ENCODE measurements at places on chromosomes 2 and 18.

DNA sequence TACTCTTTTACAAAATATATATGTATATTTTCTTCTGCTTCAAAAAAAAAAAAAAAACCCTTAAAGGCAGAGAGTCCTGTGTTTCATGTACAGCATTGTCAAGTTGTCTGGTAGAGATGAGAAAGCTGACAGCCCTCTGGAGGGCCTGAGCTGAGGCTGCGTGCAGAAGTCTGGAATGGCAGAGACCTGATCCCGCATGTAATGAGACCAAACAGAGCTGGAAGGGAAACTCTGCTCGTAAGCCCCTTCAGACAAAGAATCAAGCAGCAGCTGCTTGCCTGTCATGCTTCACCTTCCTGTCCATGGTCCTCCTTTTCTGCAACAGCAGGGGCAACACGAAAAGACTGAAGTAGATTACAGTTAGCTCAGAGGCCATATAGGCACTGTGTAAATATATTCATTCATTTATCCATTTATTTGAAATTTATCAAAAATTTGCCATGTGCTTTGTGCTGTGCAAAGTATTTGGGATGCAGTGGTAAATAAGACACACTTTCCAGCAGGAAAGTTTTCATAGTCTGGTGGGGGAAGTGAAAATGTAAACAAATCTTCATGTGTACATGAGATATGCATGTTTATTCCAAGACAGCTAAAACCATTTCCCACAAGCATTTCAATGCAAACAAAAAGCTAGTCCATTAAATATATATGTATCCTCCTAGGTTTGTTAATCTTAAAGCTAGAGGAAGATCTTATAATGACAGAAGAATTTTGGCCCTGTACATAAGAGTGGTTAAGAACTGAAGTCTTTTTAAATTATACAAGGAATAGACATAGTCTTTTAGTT, 912.7 kb downstream of the CPS1 start:
- no peak for DNase-seq

DNA sequence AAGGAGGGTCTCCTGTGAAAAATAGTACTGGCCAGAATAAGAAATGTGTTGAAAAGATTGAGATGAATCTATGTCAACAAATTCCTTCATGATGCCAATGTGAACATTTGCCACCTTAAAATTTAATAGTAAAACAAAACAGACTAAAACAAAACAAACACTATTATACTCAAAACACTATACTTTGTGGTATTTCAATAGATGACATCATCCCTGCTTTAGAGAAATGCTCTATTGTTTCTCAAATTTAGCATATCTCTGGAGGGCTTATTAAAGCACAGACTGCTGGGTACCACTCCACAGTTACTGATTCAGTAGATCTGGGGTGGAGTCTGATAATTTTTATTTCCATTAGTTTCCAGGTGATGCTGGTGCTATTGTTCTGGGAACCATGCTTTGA, 579.4 kb upstream of the FAM98A start:
- DNase-seq, result no peak

DNA sequence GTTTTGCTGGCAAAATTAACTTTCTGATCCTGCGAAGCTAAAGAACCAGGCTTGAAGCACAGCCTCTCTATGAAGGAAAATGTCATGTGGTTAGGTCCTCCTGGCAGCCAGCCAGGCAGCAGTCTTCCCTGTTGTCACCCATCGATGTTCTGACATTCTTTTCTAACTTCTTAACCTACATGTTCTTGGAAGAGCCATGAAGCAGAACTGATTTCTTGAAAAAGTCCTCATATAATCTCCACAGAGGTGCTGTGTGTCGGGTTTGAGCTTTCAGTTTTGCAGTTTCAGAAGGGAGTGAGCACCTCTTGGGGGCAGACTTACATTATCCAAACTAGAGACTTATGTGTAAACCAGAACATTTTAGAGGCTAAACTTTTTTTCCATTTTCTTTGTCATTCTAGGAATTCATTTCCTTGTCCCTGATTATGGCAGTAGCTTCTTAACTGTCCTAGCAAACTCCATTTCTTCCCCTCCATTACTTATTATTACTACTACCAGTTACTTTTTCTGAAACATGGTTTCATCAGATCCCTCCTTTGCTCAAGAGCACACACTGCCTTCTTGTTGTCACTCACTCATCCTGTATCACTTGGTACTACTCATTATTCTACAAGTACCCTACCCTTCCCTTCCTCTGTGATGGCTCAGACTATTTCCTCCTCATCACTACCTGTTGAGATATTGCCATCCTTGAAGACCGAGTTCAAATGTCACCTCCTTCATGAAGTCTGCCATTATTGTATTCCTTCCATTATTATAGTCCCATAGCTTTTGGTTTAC, 31.1 kb downstream of the DOK1 start:
- no peak for DNase-seq

- no peak for DNase-seq
Measured at GRCh38 chr2:208033701-208034502, 8.6 kb upstream of the PLEKHM3 start.

GRCh38 chr2:36565712-36566111, 32.3 kb downstream of the FEZ2 start:
- DNase-seq, result no peak

DNA sequence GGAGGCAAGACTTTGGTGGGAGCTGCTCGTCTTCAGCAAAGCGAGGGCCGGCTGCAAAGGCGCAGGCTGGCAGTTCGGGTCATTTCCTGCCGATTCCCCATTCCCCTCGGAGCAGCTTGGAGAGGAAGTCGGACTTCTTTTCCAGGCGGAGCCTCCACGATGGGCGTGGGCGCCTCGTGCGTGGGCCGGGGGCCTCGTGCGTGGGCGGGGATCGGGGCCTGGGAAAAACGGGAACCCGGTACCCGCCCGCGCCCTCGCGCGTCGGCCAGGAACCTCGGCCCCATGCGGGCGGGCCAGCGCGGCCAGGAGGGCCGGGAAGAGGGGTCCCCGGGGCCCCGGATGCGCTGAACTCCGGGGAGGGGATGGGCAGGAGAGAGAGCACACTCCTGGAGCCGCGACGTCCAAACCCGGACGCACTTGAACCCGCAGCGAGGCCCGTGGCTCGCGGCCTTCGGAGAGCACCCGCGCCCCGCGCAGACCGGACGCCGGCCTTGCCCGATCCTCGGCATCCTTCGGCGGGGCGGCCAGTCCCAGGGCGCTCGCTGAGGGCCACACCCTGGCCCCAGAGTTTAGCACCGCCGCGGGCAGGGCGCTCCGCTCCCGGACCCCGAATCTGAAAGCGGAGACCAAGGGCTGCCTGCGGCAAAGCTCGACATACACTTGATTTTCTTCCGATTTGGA, 368.4 kb downstream of the MTX2 start:
- peak; percentile 76 for DNase-seq

DNA sequence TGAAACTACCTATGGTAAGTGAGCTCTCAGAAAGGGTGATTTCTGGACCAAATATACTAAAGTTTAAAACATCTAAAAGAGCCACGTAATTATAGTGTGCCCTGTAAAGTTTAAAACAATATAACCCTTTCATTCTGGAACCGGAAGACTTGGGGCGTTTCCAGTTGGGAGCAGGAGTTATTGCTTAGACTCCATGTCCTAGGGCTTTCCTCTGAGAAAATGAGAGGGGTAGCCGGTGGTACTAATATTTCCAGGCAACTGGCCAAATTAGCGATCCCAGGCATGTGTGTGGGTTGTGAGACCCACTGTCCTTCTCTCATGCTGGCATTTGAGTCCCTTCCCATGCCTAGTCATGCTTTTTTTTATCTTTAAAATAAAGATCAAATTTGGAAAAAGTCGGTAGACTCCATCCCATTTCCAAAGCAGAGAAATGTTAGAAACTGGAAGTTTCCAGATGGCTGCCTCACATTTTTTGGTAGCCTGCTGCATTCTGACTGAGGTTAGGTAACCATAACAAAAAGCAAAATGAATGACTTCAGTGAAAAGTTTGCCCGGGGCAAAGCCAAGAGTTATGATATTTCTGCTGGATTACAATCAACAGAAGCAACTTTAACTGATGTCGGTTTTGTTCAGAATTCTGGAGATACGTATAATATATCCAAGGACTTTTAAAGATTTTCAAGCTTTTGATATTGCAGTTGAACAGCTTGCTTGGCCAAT, 227.4 kb downstream of the SS18 start:
- no peak for DNase-seq

DNA sequence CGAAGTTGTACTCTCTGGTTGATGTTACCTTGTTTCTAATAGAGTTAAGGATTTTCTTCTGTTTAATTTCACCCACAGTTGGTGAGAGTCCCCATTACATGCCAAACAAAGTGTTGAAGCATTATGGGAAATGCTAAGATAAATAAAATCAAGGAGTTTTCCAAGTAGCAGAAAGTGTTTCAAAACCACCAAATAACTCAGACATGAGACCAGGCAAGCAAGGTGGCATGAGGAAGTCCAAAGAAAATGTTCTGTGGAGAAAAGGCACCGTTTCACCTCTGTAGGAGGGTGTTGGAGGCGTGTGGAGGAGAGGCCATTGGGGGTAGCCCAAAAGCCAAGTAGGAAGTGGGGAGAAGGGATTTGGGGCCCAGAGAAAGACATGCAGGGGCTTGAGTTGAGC, 8.7 kb downstream of the CFAP221 start:
- DNase-seq, result no peak

- no peak for DNase-seq
Measured at GRCh38 chr2:159297042-159297707, 10.7 kb upstream of the WDSUB1 start.

DNA sequence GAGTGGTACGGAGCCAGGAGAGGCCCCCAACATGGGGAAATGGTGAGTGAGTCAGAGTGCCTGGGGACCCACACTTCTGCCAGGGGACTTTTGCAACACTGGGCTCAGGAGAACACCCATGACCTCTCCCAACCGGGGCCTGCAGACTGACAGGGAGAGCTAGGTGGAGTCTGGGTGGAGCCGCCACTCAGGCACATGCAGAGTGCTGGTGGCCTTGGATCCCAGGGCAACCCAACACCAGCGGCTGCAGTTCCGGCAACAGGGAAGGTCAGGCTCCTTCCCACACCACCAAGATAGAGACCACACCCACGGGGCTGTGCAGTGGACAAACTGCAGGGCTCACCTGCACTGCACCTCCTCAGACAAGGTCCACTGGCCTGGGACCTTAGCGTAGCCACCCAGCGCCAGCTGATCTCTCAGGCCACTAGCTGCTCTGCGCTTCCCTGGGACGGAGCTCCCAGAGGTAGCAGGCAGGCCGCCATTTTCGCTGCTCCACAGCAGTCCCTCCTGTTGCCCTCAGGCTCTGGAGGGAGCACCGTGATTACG, 99.0 kb downstream of the EFEMP1 start:
- DNase-seq, result no peak

GRCh38 chr2:51581636-51582267, 549.8 kb upstream of the NRXN1 start:
- no peak for DNase-seq

DNA sequence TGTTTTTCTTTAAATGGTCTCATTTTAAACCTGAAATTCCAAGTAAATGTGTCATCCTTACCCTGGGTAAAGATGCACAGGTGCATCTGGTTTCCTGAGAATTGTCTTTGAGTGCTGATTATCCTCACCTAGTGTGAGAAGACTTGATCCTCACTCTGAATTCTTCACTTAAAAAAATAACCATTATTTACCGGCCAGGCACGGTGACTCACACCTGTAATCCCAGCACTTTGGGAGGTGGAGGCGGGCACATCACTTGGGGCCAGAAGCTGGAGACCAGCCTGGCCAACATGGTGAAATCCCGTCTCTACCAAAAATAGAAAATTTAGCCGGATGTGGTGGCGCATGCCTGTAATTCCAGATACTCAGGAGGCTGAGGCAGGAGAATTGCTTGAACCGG, 9.9 kb upstream of the WNT6 start:
- no peak for DNase-seq

DNA sequence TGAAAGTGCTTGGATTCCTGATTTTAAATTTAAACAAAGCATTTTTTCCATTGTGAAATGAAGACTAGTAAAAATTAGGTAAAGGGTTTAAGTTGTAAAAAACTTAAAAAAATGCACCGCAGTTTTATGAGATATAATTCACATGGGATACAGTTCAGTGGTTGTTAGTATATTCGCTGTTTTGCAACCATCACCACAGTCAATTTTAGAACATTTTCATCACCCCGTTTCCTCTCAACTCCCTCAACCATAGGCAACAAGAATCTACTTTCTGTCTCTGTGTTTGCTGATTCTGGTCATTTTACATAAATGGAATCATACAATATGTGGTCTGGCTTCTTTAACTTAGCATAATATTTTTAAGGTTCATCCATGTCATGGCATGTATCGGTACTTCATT, 4.0 kb downstream of the DGKD start:
- DNase-seq, result no peak

GRCh38 chr2:188734691-188735090, 239.5 kb upstream of the COL3A1 start:
- no peak for DNase-seq

GRCh38 chr2:100178864-100179263, 36.5 kb upstream of the AFF3 start:
- no peak for DNase-seq

DNA sequence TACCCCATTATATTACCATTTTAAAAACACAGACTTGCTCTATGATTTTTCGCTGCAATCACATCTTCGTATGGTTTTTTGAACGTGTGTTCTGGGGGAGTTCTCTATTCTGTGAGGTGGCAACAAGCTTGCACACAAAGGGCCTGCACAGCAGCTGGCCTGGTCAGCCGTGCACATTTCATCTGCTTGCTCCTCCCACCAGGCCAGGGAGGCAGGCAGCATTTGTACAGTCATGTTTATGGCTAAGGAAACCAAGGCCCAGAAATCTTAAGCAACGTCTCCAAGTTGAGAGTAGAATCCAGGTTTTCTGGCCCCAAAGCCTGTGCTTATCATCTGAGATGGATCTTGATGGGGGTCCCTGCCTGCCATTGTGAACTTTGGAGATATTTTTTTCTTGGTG, 106.4 kb upstream of the SMIM21 start:
- no peak for DNase-seq

DNA sequence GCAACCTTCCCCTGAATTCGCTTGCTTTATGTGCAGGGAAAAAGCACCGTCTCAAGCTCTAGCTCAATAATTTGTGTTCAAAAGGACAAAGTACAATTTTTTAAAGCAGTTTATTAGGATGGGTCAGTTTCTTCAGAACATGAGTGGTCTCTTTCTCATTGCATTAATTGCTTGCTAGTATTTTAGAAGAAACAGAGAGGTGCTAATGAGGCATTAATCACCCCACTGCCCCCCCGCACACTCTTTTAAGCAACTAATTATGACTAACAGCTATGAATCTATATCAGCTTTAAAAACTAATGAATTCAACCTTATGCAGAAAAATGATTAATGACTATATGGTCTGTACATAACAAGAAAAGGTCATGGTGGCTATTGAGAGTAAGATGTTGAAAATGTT, 262.1 kb upstream of the ST6GAL2 start:
- DNase-seq, result no peak

DNA sequence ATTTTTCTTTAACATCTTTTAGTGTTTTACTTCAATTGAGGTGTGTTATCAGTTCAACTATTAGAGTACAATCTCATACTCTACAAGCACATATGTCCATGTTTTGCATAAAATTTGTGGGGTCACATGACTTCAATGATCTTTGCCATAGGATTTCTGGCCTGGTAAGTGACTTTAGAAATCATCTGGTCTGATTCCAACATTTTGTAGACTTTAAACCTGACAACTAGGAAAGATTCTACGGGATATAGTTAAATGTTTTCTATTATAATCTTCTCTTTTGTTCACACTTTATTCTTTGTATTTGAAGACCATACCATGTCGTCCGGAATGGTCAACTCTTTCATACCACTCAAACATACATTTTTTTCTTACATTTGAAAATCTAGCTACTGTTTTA, 62.0 kb upstream of the NEUROD1 start:
- no peak for DNase-seq

- DNase-seq, result no peak
Measured at GRCh38 chr18:48164116-48164515, 233.7 kb upstream of the SMAD2 start.

GRCh38 chr2:179440642-179441251, 176.1 kb upstream of the SESTD1 start:
- DNase-seq, result no peak

Measured in ureter (tissue), 1 donor.